ENCODE measurements at places on chromosomes 16 and 17.
A peak's percentile ranks its signal among the peaks of the same experiment; 100 is the strongest.

- no peak for DNase-seq
Measured at GRCh38 chr16:67151431-67152097, 766 bp upstream of the B3GNT9 start.

GRCh38 chr17:78624324-78625151, 47.3 kb upstream of the DNAH17 start:
- no peak for DNase-seq

DNA sequence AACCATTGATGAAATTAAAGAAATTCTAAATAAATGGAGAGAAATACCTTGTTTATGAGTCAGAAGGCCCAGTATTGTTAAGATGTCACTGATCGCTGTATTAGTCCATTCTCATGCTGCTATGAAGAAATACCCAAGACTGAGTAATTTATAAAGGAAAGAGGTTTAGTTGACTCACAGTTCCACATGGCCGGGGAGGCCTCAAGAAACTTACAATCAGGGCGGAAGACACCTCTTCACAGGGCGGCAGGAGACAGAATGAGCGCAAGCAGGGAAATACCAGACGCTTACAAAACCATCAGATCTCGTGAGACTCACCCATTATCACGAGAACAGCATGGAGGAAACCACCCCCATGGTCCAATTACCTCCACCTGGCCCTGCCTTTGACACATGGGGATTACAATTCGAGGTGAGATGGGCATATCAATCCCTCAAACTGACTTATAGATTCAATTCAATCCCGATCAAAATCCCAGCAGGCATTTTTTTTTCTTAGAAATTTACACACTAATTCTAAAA, 157.2 kb downstream of the ENGASE start:
- DNase-seq = no peak

- peak; percentile 97 for DNase-seq
Measured at GRCh38 chr17:50638966-50639713, 4.5 kb downstream of the ABCC3 start.

DNA sequence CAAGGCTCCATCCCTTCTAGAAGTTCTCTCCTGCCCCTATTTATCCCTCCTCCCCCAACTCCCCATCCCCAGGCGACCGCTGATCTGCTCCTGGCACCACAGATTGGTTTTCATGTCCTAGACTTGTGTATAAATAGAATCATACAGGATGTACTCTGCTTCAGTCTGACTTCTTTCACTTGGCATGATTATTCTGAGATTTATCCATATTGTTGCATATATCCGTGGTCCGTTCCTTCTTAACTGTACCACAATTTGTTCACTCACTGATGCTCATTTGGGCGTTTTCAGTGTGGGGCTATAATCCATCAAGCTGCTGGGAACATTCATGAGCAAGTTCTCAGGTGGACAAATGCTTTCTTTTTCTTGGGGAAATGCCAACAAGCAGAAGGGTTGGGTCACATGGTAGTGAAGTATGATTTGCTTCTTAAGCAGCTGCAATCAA, 23.9 kb downstream of the PITPNM3 start:
- no peak for DNase-seq

- DNase-seq = no peak
Measured at GRCh38 chr16:13165024-13165423, 263.6 kb downstream of the SHISA9 start.

GRCh38 chr16:61587526-61587925, 448.7 kb downstream of the CDH8 start:
- no peak for DNase-seq

DNA sequence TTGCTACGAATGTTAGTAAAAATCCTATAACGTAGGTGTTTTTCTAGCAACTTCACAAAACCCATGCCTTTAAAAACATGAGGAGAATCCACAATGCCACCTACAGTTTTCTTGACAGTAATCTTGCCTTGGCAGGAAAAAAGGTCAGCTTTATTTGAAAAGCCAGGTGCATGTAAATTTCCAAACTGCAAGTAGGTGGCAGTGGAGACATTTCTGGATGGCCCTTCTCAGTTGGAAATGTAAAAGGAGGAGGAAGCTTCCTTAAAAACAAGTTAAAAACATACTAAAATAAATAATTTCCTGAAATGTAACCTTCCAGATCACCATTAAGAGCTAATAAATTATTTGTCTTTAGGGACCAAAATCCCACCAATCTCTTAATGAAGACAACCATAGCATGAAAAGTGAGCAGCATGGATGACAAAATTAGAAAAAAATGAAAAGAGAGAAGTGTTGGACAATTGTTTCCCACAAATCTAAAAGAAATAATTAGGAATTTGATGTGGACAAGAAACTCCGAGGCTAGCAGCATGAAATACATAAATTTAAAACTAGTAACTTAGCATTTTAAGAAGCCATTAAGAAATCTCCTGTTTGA, 152.2 kb downstream of the SNX11 start:
- no peak for DNase-seq

DNA sequence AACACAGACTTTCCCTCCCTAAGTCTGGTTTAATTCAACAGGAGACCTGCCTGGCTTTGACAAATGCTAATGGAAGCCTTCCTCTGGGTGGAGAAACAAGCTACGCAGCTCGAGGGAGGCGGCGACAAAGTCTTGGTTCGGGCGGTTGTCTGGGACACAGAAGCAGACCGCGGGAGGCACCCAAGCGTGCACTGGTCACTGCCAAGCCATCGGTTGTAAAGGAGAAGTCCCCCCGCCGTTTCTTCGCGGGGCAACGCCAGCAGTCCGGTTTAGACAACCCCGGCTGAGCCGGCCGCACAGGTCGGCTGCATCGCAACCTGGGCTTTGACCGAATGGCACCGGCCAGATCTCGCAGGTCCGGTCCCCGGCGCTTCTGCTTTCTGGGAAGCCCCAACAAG, 586 bp downstream of the GLYR1 start:
- no peak for DNase-seq

- DNase-seq = no peak
Measured at GRCh38 chr16:83732536-83732935, 75.2 kb upstream of the HSBP1 start.

DNA sequence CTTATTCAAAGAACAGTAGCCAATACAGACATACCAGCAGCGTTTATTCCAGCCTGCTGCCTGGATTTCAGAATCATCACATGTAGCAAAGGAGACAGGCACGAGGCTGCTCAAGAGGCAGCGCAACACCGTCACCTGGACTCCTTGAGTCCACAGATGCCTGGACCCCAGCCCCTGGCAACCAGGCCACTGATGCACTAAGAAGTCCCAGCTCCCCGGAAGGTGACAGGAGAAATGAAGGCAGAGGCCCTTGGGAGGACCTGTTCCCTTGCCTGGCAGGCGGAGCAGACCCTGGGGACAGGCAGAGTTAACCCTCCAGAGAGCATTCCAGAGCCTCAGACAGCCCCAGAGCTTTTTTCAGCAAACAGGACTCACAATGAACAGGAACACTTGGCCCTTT, 16.5 kb downstream of the SMIM5 start:
- DNase-seq = no peak

DNA sequence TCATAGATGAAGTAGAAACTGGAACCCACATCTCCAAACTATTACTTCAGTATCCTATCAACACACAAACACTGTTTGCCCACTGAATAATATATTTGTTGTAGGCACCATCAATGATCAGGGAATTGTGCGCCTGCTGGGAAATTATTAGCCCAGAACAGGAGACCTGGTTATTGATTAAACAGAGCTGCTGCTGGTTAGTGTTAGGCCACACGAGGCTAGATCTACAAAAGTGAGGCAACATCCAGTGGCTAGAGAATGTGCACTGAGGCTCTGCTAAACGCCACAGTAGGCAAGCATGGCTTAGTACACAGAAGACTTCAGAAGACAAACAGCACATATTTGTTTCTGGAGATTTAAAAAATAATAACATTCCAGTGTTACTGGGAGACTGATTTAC, 11.0 kb downstream of the ABHD15 start:
- DNase-seq = no peak

Data from T1000 (cell line).